Pulmonary artery endothelial cell (primary cell): ENCODE measurements at places on chromosomes 11 and 22.

- DNase-seq, result no peak
Measured at GRCh38 chr11:16784666-16785065, 46.2 kb downstream of the C11orf58 start.

- no peak for DNase-seq
Measured at GRCh38 chr22:18021431-18021830, 2.9 kb downstream of the MICAL3 start.

GRCh38 chr11:86182976-86183584, 61.5 kb upstream of the EED start:
- no peak for DNase-seq

DNA sequence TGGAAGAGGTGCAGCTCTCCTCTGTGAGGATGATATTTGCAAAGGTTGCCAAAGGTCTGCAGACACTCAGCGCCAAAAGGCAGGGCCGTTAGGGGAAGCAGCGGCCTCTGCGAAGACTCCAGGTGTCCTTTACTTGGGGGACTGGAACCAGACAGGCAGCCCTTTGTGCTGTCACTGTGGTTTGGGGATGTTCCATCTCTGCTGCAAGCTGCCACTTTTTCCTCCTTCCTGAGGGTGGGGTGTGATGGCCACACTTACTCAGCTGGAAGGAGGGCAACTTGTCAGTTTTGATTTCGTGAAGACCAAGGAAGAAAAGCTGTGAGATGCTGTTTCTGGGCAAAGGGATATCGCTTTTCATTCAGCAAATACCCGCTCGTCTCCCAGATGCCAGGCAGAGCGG, 96.5 kb upstream of the PRR5 start:
- DNase-seq, result no peak

DNA sequence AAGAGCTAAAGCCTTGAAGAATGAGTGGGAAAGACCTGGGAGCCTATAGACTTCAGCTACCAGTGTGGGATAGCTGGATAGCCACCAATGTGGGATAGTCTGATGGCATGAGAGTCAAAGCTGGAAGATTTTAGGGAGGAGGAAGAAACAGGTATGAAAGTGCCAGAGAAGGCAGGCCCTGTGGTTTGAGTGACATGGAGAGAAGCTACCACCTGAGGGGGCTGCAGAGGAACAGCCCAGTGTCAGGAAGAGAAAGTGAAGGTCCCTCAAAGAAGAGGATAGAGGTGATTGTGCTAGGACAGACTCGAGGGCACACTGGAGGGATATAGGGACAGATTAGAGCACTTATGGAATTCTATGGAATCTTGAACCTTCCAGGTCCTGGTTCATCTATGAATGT, 23.1 kb upstream of the PAX6 start:
- no peak for DNase-seq

DNA sequence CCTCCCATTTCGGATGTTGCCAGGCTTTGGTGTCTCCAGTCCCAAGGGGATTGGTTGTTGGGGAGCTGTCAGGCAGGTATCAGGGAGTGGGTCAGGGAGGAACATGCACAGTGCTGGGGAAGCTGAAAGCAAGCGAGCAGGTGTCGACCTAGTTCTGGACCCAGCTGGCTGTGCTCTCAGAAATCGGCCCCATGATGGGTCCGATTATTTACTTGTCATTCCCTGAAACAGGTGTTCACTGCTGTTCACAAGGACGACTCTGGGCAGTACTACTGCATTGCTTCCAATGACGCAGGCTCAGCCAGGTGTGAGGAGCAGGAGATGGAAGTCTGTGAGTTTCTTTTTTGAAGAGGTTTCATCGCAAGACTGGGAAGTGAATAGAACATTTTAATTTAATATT, 76.8 kb downstream of the JAM3 start:
- no peak for DNase-seq

GRCh38 chr22:45683248-45683647, 11.6 kb downstream of the ATXN10 start:
- DNase-seq, result no peak

DNA sequence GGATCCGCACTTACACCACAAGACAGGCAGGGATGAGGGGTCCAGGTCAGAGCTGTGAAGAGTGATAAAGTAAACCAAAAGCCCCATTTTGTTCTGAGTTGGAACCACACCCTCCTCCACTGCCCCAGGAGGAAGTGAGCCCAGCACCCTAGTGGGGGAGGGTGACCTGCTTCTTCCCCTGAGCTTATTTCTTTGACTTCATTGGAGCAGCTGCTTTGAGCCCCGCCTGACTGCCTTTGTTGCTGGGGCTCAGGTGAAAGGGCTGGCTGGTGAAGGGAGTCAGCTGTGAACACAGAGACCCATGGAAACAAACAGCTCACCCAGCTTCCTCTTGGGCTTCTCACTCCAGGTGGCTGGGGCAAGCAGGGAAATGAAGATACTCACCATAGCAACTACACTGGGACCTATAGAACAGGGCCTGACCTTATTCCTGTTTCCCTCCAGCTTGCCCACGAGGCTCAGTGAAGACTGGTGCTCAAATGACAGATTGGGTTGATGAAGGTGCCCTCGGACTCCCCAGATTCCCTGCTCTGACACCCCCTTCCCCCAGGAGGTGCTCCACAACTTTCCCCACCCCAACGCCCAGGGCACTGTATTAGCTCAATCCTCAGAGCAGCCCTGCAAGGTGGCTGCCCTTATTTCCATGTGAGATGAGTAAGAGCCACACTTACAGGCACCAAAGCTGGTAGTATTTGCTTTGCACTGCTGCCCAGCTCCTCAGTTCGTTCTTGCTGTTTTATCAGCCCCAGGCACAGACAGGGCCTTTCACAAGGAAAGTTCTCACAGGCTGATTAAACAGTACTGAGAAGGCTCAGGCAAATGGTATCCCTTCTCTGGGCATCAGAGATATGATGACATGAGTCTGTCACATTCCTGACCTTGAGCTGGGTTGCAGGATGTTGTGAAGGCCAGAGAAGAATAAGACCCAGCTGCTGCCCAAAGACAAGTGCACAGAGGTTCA, 2.4 kb downstream of the UCP2 start:
- no peak for DNase-seq

DNA sequence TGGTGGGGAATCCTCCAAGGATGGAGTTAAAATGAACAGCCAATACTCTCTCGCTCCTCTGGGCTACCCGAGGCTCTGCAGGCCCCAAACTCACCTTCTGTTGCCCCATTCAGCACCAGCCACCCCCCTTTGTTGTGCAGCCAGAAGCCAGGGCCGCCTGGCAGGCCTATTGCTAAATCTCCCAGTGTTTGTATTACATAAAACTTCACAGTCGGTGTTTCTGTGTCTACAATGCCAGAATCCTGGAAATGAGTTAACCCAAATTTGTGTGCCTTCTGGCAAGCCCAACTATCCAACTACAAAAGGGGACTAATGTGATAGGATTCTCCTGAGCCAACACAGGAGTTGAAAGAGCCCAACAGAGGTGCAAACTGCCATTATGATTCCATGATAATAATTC, 9.3 kb downstream of the KCNJ5 start:
- no peak for DNase-seq

DNA sequence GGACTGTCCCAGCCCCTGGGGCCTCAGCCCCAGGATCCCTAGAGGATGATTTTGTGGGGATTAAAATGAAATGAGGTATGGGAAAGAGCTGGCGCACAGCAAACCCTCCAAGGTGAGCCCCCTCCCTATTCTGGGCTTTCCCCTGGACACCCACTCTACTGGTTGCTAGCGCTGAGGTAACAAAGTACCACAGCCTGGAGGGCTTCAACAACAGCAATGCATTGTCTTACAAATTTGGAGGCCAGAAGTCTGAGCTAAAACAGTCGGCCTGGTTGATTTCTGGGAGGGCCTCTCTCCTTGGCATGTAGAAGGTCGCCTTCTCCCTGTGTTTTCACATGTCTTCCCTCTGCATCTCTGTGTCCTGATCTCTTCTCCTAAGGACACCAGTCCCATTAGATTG, 913.6 kb downstream of the NTM start:
- no peak for DNase-seq

GRCh38 chr22:39183991-39184585, 31.6 kb upstream of the CBX7 start:
- no peak for DNase-seq

DNA sequence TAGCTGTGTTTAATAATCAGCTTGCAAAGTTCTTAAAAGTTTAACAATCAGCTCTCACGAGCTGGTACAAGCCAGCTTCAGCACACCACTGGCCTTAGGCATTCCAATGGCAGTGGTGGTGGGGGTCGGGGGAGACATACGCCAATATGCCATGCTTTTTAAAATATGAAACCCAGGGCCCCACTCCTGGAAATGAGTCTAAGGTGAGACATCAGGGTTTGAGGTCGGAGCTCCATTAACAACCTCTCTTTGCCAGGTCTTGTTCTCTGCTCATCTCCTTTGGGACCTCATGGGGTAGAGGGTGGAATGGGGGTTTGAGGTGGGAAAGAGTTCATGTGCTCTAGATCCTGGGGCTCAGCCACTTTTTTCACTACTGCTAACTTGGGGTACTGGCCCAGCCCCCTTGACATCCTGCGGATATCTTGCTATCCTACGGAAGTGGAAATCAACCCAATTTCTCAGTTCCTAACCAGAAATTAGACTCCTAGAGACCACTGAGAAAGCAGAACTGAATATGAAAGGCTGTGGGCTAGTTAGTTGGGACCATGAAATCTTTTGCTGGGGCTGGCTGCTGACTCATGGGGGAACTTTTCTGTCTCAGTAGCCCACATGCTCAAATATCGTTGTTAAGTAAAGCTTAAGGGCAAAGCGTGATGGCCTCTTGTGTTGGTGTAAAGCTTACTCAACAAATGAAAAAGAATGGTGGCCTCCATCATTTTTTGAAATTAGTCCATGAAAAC, 90.1 kb downstream of the PDHX start:
- no peak for DNase-seq

DNA sequence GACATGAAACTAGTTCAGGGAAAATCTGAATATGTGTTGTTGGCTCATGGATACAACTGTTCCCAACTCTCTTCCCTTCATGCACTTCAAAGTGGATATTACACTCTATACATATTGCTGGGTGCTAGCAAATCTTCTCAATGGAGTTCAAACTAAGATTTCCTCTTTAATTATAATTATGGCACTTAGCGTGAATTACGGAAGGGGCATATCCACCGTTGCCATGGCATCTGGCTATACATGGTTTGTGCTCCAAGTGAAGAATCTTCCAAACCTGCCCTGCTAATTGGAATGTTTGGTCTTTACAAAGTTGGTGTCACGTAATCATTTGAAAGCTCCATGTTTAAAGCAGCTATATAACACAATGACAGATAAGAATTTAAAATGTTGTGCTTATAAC, 5.6 kb downstream of the MPPED2 start:
- no peak for DNase-seq

DNA sequence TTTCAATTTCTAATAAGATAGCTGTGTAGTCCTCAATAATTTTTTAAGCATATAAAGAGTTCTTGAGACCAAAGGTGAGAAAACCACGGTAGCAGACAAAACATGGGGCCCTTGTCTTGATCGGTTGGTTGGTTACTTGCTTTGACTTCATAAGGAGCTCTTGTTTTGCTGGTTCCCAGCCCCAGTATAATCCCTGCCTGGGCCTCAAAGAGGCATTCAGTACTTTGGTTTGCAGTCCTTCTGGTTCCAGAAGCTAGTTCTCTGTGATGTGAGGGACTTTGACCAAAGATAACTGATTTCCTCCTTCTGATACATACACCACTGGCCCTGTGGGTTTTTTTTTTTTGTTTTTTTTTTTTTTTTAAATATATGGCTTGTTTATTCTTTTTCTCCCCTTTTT, 17.1 kb downstream of the MARK2 start:
- no peak for DNase-seq

DNA sequence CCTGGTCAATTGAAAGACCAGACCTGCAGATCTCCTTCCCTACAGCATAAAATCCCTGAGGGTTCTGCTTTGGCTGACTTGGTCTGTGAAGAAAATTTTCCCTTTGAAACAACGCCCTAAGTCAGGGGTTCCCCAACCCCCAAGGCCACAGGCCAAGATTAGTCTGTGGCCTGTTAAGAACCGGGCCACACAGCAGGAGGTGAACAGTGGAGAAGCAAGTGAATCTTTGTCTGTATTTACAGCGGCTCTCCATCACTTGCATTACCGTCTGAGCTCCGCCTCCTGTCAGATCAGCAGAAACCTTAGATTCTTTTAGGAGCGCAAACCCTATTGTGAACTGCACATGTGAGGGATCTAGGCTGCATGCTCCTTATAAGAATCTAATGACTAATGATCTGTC, 38.2 kb downstream of the CCDC83 start:
- DNase-seq, result no peak

GRCh38 chr11:104819603-104820002, 78.7 kb downstream of the CASP12 start:
- no peak for DNase-seq

DNA sequence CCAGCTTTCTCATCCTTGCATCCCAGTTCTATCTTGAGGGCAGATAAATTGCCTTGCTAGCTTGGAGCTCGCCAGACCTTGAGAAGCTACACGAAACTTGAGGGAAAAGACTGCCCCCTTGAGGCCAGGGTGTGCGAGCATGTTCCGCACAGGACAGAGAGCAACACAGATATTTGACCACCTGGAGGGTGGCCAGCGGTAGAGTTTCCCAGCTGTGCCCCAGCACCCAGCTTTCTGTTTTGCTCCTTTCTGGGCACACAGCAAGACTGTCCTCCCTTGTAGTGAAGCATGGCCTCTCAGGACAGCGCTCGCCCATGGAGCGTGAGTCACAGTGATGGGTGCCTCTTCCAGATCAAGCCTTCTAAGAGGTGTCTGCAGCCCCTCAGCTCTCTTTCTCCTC, 23.5 kb downstream of the SPATA19 start:
- no peak for DNase-seq

DNA sequence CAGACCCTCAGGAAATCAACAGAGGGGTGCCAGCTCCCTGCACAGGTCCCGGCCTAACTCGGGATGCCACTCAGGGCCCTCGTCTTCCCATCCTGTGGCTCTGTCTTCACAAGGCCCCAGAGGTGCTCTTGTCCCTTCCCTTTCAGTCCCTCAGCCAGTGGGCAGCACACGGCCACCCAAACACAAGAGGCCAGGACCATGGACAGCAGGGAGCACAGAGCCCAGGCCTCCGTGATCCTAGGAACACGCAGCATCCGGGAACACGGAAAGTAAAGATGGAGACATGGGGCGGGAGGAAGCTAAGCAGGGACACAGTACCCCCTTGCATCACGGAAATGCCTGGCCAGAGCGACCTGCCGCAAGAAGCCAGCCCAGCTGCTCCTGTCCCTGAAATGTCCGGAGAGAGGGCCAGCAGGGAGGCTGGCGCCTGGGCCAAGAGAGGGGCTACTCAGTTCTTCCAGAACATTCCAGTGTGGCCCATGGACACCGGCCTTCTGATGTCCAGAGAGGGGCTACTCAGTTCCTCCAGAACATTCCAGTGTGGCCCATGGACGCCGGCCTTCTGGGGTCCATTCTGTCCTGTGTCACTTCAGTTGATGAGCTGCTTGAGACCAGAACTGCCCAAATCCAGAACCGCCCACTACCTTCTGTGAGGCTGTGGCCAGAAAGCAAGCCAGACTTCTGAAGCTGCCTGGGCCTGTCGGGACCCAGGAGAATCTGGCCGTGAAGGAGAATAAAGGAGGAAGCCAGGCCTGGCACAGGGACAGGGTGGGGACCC, 274.0 kb downstream of the BRD1 start:
- no peak for DNase-seq
